ENCODE measurements at places on chromosomes 1 and 21.
A peak's percentile ranks its signal among the peaks of the same experiment; 100 is the strongest.

GRCh38 chr1:107940017-107940577 lies 24.9 kb downstream of the VAV3 start:
- DNase-seq, result no peak

- DNase-seq, result no peak
These were observed 213.8 kb downstream of the SIPA1L2 start for GRCh38 chr1:232416026-232416568.

GRCh38 chr1:204587621-204588020 lies 71.4 kb downstream of the MDM4 start:
- no peak for DNase-seq

- DNase-seq, result no peak
These were observed 80.6 kb upstream of the C8B start for GRCh38 chr1:57046462-57046861.

DNA sequence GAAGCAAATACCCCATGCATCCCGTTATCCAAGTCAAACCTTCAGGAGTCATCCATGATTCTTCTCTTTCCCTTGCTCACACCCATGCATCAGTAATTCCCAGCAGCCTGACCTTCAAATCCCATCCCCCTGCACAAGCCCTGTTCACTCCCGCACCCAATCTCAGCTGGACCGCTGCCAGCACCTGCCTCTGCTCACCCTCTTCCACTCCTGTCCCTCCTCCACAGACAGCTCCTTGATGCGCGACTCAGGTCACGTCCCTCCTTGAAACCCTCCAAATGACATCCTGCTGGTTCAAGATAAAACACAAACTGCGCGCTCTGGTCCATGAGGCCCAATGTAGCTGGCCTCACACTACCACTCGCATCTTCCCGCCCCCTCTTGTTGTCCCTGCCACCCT lies 43.4 kb upstream of the MPZL1 start:
- no peak for DNase-seq

- DNase-seq, result no peak
These were observed 346.8 kb upstream of the FMN2 start for GRCh38 chr1:239744851-239745250.

DNA sequence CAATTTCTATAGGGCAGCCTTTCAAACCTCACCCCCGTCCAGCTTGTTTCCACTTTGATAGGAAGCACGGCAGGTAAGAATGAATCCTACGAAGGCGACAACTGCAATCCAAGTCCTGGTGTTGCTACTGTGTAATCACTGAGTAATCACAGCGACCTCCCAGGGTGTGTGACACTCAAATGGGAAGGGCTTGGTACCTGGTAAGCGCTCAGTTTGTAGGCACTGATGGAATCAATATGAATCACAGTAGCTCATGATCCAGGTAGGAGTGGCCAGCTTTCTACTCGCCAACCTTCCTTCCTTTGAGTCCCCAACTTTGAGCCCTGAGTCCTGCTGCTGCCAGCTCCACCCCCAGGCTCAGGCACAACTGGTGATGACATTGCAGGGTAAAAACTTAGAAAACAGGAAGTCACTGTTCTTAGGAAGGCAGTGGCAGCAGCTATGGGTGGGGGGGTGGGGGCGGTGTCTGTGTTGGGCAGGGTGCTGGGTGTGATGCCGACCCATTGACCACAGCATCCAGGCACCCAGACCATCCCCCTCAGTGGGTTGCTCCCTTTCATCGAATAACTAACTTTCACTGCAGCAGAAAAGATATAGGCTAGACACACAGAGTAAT lies 70.7 kb downstream of the CD247 start:
- DNase-seq, result no peak

- no peak for DNase-seq
These were observed 6.0 kb downstream of the SMCP start for GRCh38 chr1:152884085-152884484.

DNA sequence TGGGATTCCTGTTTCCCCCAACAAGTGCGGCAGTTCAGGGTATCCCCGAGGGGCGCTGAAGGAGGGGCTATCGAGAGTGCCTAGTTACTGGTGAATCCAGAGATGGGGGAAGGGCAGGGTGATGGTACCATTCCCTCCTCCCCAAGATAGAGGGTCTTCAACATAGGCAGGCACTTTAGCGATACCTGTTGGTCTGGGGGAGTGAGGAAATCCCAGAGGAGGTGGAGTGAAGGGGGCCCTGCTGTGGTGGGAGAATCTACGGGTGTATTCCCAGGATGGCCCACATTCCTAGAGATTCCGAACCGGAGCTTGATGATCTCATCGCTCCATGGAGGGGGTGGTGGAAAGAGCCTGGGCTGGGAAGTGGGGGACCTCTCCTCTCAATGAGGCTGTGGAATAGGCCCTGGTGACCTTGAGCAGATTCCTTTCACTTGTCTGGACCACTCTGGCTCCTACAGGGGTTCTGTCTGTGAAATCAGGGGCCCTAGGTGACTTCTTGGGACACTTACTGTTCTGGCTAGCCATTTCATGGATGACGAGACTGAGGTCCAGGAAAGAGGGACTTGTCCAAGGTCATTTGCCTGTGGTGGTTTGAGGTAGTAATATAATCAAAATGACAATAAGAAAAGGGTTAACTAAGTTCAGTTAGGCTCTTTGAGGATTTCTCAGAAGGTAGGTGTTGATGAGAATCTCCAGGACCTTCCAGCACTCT lies 52.7 kb upstream of the SYNC start:
- no peak for DNase-seq

GRCh38 chr1:3611170-3612019 lies at the start of gene MEGF6:
Gene MEGF6 (minus strand): TSS chr1:3611508. CDS start chr1:3611268, 240 bp downstream.
- peak; percentile 78 for DNase-seq

DNA sequence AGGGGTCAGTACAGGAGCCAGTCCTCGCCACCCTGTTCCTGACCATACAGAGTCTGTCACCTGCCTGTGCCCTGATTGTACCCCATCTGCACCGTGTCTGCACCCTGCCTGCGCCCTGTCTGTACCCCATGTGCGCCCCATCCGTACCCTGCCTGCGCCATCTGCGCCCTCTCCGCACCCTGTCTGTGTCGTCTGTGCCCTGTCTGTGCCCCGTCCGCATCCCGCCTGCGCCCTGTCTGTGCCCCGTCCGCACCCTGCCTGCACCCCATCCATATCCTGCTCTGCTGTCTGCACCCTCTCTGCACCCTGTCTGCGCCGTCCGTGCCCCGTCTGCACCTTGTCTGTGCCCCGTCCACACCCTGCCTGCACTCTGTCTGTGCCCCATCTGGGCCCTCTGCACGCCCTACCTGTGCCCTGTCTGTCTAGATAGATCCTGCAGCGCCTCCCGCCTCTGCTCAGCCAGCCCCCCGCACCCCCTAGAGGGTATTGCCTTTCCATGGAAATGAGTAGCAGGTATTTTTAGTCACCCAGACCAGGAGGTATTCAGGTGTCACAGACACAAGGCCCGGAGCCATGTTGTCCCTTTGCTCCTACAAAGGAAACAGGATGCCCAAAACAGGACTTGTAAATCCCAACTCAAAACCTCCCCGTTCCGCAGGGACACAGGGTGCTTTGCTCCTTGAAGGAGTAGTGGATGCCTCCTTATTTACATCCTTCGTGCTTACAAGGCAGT lies 7.7 kb upstream of the NPHP4 start:
- DNase-seq, result no peak

GRCh38 chr1:230563591-230563990 lies 78.7 kb upstream of the COG2 start:
- no peak for DNase-seq

GRCh38 chr1:54967372-54967771 lies 13.1 kb upstream of the TMEM61 start:
- DNase-seq, result no peak

GRCh38 chr1:9720785-9721605 lies 69.5 kb downstream of the PIK3CD start:
- no peak for DNase-seq

DNA sequence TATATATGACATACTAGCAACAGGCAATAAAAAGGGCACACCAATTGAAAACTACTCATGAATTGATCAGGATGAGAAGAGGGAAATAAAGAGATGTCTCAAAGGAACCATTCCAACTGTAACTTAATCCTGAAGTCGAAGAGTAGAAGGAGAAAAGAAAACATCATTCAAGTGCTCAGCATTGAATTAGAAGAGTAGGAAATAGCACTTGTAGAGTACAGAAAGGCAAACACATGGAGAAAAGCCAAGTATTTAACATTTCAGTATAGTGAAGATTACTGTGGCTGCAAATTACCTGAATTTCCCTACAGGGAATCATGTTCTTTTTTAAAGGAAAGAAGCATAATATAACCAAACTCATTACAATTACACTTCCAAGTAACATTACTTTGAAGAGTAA lies 205.0 kb downstream of the KCTD3 start:
- DNase-seq, result no peak

DNA sequence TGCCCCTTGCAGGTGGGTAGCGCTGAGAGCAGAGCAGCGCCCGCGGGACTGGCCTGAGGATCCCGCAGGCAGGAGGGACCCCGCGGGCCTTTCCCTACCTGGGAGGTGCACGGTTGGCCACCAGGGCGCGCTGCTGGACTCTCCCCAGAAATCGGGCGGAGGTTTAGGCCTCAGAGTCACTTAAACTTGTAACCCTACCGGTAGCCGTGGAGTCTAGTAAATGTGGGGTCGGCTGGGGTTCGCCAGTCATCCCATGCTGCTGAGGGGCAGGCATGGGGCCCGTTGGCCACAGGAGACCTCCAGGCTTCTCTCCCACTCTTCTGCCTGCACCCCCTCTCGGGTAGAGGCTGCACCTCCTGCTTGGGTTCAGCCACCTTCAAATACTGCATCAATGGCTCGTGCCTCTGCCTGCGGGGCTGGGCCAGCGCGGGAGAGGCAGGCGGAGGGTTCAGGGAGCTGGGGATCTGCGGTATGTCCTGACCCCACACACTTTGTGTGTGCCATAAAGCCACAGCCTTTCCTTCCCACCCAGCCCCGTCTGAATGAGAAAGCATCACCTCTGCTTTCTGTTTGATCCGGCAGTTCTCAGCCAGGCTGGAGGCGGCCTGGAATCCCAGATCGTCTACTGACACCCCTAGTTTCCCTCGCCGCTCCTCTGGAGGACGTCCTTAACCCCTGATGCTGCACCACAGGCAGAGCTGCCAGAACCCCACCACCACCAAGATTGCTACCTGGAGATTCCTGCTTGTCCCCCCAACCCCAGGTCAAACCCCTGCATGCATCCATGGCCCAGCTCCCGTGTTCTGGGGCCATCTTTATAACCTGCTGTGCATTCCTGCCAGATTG lies 12.3 kb upstream of the GSTM4 start:
- no peak for DNase-seq

- no peak for DNase-seq
These were observed 273.8 kb downstream of the PTBP2 start for GRCh38 chr1:96995351-96995750.

DNA sequence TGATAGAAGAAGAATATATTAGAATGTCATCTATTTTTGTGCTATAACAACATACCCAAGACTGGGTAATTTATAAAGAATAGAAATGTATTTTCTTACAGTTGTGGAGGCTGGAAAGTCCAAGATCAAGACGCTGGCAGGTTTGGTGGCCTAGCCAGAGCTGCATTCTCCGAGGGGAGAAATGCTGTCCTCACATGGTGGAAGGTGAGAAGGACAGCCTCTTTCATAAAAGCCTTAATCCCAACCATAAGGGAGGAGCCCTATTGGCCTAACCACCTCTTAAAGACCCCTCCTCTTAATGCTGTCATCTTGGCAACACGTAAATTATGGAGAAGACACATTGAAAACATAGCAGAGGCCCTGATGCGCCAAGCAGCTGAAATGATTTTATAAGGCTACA lies 60.1 kb upstream of the KAZN start:
- DNase-seq, result no peak

DNA sequence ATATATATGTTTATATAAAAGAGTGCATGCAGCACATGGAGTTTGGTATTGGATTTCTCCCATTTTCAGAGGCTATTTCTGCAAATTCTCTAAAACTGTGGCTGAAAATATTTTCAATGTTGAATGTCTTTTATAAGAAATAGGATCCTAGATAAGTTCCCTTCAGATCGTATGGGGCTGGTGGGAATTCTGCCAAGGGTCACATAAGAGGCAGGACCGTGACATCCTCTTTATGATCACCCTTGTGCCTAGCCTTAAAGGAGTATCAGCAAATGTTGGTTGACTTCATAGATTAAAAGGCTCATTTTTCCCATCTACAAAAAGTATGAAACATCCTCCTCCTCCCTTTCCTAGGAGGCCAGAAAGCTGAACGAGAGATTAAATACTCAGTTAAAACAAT lies 1.3 kb upstream of the IFNAR2 start:
- no peak for DNase-seq

GRCh38 chr1:75129660-75129982 lies 4.6 kb upstream of the LHX8 start:
- DNase-seq, result no peak

GRCh38 chr21:42844411-42845113 lies 34.8 kb downstream of the WDR4 start:
- DNase-seq, result peak; percentile 12

DNA sequence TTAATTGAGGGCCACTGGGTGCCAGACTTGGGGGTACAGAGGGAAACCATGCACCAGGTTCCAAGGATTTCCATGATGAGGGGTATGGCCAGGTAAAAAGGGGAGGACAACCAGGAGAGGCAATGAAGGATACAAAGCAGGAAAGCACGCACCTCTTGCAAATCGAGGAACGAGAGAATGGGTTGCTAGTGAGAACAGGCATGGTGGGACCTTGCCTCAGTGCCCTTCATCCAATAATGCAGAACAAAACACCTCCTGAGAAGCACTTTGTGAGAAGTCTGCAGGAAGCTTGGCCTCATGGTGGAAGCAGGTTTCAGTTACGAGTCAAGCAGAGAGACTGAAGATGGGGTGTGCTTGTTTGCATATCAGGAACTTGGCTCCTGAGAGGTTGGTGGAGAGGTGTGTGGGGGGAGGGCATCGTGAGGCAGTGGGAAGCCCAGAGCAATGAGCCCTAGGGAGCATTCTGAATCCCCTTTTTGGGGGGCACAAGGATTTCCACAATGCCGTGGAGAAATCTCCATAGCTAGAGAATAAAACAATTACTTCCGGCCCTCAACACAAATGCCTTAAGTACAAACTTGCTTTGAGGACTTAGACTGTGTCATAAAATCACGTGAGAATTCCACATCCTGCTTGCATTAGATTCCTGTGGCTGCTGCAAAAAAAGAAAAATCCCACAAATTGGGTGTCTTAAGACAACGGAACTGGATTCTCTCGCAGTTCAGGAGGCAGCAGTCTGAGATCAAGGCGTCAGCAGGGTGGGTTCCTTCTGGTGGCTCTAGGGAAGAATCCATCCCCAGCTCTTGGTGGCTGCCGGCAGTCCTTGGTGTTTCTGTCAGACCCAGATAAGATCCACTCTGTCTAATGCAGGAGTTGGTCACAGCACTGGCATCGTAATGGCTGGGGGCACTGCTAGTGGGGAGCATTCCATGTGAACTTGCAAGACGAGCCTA lies 54.9 kb upstream of the BACE2 start:
- DNase-seq, result no peak

GRCh38 chr21:42041711-42042110 lies 29.4 kb upstream of the UMODL1 start:
- no peak for DNase-seq

Measured in 8988T (cell line).